ENCODE measurements at places on chromosomes 5 and 9.

DNA sequence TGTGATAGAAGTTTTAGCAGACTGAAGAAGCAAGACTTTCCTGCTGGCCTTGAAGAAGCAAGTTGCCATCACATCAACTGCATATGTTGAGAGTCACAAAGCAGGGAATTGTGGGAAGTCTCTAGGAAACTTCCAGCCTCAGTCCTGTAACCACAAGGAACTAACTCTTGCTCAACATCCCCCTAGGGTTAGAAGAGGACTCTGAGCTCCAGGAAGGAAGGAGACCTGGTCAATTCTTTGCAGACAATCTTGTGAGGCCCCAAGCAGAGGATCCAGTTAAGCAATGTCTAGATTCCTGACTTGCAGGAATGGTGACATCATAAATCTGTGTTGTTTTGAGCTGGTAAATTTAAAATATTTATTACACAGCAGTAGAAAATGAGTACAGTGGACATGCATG lies 18.6 kb upstream of the ZNF366 start:
- DNase-seq, result no peak

GRCh38 chr5:172446336-172447051 lies 7.8 kb downstream of the SH3PXD2B start:
- DNase-seq, result no peak

DNA sequence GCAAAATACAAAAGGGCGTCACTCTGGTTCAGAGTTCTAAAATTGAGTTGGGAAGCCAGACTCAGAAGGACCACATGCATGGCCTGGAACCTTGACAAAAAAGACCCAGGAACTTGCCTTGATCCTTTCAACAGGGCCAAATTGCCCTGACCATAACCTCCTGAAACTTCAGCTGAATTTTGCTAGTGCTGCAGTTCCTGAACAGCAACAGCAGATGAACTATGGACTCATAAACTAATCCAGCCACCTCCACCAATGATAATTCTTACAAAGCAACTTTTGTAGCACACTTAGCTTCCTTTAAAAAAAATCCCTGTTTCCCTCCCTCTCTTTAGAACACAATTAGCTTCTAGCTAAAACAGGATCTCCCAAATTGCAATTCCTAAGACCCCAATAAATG lies 155.9 kb downstream of the MAT2B start:
- no peak for DNase-seq

DNA sequence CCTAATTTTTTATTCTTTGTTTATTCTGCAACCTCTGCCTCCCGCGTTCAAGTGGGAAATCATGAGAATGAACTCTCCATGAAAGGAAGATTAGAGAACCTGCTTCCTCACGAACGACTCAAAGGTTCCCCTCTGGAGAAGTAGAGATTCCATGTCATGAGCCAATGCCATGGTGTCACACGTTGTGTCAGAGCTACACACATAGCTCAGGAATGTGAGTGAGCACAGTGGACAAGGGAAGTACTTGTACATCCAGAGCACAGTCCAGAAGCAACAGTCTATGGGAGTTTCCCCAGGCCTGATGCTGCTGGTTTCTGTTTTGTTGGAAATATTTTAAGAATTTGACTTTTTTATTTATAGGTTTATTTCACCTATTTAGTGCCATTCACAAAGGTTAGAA lies 26.8 kb upstream of the PPP2CA start:
- no peak for DNase-seq

DNA sequence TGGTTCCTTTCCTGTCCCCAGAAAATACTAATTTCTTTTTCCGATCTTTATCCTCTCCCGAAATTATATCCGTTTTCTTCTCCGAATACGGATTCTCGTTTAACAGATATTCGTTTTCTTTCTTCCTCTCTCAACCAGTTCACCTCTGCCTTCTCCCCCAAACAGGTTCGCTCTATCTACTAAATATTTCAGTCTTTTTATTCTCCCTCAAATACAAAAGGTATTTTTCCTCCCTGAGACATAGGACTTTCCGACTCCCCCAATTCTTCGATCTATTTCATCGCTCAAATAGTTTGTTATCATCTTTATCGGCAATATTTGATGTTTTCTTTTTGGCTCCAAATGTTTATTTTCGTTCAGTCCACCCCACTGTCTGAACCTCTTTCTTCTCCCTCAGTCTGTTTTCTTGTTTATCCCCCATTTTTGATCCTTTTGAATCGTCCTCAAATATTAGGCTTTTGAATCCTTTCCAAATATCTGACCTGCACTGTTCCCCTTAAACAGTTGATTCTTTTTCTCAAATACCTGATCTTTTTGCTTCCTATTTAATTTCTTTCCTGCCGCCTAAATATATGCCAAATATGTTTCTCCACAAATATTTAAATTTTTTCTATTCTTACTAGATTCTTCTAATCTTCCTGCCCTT lies 4.4 kb downstream of the PITX1 start:
- no peak for DNase-seq

DNA sequence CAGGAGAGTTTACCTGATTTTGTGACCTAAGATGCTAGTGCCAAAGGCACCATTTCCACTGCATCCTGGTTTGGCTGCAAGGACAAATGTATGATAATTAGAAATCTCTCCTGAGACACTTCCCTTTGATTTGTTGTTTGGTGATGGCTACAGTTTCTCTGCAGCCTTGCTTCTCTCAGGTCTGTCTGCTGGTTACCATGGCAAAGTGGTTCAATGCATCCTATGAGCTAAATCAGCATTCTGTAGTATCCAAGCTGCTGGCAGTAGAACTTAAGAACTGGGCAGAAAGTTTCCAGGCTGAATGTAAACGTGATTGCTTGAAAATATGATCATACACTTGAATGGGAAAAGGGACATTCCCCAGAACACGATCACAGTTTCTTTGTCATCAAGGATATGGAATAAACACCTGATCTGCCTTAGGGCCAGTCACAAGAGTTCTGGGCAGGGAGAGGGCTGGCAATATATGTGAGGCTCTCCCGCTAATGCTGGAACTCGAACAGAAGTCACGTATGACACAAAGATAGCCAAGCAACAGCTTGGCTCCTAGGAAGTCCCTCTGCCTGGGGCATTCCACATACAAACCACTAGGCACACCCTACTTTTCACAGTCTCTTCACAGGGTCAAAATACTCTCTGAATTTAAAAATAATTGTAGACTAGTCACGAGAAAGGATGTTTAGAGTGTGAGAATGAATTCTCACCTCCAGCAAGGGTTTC lies 138.1 kb upstream of the GRAMD2B start:
- no peak for DNase-seq

GRCh38 chr5:80926979-80927656 lies 33.0 kb upstream of the RASGRF2 start:
- DNase-seq, result no peak

DNA sequence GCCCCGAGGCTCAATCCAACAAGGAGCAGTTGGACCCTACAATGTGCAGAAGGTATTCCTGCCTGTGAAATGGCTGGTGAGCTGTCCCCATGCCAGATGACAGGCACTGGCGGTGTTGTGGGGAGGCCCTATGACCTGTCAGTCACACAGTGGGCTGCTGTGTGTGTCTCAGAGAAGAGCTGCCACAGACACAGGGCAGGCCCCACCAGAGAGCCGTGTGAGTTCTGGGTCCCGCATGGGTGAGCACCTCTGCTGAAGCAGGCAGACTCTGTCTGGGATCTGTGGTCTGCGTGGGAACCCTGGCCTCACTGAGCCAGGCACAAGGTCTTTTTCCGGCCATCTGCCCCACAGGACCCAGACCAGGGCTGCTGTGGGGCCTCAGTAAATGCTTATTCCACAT lies 37.3 kb upstream of the PITX1 start:
- no peak for DNase-seq

DNA sequence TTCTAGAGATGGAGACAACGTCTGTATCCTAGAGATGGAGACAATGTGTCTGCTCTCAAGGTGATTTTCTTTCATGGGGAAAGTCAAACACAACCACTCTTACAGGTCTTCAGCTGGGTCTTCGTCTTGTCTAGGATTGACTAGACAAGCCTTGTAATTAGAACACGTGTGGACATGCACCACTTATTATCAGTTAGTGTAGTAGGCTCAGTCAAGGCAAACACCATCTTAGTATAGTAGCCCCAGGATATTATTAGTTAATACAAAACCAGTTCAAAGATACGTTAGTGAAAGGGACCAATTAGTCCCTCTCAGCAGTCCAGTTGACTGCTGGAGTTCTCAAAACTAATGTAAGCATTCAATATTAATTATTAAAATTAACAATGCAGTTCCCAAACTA lies 15.1 kb upstream of the CCL28 start:
- no peak for DNase-seq
